ENCODE measurements at places on chromosomes 2 and 18.

GRCh38 chr2:165376571-165376975, 92.9 kb upstream of the CSRNP3 start:
- DNase-seq = no peak

- DNase-seq = no peak
Observed at GRCh38 chr18:64981915-64982314, 768.9 kb upstream of the CDH7 start.

- no peak for DNase-seq
Observed at GRCh38 chr2:39734445-39734844, 44.6 kb downstream of the THUMPD2 start.

DNA sequence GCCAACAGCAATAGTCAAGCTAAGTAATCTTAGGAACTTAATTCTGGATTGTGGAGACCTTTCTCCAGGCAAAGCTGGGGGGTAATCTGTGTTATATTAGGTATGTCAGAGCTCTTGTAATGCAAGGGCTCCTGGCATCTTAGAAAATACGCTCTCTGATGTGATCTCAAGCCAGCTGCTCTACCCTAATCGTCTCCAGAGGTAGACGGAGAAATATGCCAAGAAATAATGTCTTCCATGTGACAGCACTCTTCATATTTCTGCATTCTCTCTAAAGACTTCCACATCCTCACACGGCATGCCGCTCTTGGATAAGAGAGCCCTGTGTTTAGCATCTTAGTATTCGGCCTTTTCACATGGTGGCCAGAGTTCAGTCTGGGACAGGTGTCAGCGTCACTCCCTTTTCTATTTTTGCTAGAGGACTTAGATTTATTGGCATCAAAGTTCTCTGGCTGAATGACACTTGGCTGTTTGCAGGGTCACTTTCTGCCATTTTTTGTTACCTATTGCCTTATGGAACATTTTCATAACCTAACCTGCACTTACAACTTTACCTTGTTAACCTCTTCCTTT, 25.2 kb downstream of the CAPN13 start:
- no peak for DNase-seq

- no peak for DNase-seq
Observed at GRCh38 chr2:162113776-162114168, 38.3 kb downstream of the GCG start.

DNA sequence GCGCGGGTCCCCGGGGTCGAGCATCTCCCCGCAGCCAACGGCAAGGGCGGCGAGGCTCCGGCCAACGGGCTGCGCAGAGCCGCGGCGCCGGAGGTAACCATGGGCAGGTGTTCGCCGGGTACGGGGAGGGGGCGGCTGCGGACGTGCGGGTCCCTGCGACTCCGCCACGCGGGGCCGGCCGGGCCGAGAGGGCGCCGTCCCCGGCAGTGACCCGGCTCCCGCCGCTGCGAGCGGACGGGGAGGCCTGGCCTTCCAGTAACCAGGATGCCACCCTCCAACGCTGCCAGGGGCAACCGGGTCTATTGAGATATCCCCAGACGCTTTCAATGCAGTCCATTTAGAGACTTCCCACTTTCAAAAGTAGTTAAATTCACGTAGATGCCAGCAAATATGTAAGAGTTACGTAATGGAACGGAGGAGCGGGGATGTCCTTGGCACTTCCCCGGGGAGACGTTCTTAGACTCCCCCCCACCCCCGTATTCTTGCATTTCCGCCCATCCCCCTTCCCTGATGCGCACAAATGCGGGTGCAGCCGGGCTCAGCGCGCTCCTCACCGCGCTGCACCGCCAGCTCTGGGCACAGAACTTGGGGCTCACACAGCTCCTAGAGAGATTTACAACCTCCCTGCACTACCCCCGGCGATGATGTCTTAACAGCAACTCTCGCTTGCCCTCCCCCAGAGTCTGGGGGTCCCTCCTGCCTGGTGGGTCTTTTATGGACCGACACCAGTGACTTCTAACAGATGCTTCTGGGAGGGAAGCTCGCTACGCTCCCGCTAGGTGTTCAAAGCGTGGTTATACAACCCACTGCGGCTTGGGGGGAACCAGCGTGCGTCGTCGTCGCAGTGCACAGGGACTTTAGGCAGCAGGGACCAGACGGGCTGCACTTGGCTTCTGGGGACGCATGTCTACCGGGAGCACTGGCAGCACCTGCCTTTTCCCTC, 657 bp downstream of the SGPP2 start:
- peak; percentile 10 for DNase-seq

DNA sequence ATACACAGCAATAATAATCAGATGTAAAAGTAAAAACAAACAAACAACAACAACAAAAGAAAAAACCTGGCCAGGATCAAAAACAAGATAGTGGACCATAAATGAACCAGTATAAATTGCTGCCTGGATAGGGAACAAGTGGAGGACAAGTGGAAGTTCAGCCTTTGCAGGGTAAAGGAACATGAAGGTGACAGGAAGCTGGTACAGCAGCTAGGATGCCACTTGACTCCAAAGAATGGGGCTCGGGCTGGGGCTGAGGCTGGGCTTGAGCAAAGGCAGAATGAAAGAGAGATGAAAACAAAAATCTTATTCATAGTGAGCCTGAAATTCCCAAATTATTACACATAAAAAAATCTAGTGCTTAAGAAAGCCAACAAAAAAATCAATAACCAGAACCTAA, 146.5 kb downstream of the CDH2 start:
- DNase-seq = no peak

GRCh38 chr2:218400167-218400929, 680 bp downstream of the CTDSP1 start:
- DNase-seq = no peak

- DNase-seq = no peak
Observed at GRCh38 chr2:112153179-112153490, 14.9 kb downstream of the FBLN7 start.

GRCh38 chr2:12498704-12499103, 218.0 kb upstream of the TRIB2 start:
- DNase-seq = no peak

DNA sequence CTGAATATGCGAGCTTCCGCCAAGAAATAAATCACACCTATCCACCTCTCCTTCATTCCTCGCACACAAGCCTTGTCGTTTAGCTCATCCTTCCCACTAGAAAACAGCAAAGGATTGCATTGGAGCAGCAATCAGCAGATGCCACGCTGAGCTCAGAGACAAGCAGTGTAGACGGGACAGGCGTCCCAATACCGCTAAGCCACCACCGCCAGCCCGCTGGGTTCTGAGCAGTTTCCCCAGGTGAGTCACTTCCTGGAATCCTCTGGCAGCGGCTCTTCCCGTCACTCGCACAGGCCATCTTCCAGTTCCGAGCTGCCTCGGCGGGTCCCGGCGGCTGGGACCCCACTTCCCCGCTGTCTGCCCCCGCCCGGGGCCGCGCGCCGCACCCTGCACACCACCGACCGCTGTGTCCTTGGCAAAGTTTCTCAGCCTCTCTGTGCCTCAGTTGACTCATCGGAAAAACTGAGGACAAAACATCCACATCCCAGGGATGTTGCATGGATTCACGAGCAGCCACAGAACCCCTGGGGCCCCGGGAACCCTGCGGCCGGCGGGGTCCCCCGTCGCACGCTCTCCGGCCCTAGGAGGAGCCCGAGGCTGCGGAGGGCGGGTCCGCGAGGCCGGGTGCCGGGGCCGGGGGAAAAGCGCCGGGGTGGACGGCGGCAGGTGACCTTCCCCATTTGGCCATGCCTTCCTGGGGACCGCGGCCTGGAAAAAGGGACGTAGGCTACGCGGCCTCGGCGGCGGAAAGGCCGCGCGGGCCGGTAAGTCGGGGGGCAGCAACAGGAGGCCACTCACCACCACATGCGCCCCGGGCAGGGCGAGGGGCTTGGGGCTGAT, 573 bp downstream of the KDSR start:
- DNase-seq = peak; percentile 37

DNA sequence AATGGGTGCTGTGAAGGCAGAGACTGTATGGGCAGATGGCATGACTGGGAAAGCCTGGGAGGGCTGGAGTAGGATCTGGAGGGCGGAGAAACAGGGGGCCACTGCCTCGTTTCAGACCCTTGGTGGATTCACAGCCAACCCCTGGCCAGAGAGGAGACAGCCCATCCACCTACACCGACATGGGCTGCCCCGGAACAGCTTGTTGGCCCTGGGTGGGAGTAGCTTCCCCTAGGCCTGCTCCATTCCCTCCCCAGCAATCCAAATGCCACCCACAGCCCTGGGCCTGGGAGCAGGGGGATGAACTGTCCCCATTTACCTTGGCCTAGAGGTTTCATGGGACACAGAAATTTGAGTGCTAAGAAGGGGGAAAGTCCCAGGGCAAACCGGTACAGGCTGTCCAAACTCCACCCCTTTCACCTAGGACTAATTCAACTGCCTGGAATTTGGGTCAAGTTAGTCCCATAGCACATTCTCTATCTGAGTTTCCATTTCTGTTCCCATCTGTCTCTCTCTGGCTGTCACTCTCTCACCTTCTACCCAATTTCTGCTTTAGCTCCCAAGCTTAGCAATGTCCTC, 37.0 kb downstream of the LBH start:
- DNase-seq = no peak

- no peak for DNase-seq
Observed at GRCh38 chr2:221478485-221478863, 93.6 kb downstream of the EPHA4 start.

DNA sequence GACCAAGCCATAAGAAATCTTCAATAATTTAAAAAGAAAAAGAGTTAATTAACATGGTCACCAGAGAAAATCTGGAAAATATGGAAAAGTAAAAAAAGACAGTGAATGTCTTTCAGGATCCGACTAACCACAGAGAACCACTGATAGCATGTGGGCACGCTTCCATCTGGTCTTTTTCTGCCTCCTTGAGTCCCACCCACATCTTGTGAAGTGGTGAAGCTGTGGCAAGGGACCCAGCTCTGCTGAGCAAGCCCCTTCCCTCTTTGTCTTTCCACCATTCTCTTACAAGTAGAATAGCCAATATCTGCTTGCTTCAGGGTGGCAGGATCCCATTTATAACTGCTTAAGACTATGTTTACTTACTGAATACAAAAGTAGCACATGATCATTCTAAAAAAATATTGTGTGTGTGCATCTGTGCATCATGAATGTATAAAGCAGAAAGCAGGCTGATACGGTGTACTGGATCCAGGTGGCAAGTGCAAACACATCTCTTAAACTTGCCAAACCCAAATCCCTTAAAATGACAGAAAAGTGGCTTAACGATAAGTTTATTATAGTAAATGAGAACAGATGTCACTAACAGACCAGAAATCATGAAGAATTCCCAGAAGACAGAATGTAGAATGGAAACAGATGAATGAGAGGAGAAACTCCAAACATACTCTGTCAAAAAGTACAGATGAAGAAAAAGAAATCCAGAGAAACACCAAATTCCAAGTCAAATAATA, 52.3 kb downstream of the FOXI3 start:
- no peak for DNase-seq

GRCh38 chr2:227592694-227593387, 5.9 kb upstream of the SCYGR2 start:
- no peak for DNase-seq

DNA sequence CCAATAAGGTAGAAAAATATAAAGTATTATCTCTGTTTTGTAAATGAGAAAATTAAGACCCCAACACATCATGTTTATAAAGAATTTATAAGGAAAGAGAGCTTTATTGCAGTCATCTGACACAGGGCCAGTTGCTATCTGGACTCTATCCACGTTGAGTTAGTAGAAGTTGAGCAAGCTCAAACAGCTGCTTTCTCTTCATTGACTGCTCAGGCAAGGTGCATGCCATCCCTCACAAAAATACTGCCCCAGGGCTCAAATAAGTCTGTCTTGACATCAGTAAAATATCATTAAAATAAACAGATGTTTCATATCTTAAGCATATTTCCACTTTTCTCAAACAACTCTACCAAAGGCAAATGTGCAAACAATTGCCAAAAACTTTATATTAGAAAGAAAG, 14.8 kb downstream of the COL5A2 start:
- DNase-seq = no peak

GRCh38 chr2:96259497-96259921, 6.3 kb downstream of the TMEM127 start:
- no peak for DNase-seq

DNA sequence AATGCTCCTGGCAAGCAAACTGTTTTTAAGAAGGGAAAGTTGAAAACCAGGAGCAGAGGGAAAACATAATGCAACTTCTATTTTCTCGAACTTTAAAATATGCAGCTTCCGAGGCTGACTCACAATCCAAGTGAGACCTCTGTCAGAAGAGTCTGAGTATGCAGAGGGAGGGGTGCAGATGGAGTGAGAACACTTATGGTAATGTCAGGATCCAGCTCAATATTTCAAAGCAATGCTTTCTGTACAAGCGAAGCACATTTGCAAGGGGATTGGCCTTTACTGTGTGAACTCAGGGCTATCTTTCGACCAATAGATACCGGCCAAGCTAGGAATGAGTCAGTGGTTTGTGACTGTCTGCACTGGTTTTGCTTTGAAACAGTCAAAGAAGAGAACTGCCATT, 242.7 kb downstream of the CNTNAP5 start:
- no peak for DNase-seq

- DNase-seq = no peak
Observed at GRCh38 chr18:36212301-36213171, 25.2 kb downstream of the MOCOS start.

DNA sequence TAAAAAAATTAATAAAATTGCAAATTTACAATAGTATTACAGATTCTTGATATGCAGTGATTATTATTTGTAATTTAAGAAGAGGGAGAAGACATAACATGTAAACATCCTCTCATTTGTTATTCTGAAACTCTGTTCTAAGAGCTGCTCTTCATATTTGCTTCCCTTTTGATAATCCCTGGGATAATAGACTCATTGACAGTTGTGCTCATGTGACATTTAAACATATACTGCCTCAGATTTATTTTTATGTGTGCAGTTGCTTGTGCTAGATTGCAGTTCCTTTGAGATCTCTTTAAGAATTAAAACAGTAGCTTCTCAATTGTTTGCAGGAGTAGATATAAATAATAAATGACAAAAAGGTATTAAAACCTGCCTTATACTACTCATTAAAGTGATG, 605.1 kb upstream of the CNTNAP5 start:
- no peak for DNase-seq

- no peak for DNase-seq
Observed at GRCh38 chr2:209663139-209663538, 108.5 kb upstream of the UNC80 start.

- no peak for DNase-seq
Observed at GRCh38 chr2:6986301-6986911, 69.2 kb downstream of the RNF144A start.

DNA sequence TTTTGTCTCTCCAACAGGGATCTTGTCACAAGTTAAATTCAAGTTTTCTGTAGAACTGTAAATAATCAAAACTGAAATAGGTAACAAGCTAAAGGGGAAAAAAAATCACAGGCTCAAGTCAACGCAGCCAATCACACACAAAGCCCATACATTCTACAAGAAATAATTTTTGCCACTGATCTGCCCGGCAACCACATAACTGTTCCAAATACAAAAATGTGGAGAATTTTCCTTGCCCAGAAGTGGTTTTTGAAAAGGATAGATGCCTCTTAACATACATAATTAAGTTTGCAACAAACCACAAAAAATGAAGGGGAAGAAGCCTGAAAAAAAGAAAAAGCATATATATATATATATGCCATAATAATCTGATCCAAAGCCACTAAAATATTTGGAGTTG, 60.3 kb downstream of the FARSB start:
- DNase-seq = no peak

Data from stimulated activated CD4-positive, alpha-beta T cell treated with anti-CD3 and anti-CD28 coated beads, Interleukin-1b, Interleukin-23, amount 100 ng/mL, for 1 hour (primary cell).